ENCODE measurements at places on chromosomes 5 and 9. TPM values are rescaled to one million over a fixed set of nuclear protein-coding genes. Genes with fewer than 3 reads are reported as not detected.

DROSHA gene
- 92.0 TPM for total RNA-seq

UNC13B gene
- 102 TPM for total RNA-seq

DNA sequence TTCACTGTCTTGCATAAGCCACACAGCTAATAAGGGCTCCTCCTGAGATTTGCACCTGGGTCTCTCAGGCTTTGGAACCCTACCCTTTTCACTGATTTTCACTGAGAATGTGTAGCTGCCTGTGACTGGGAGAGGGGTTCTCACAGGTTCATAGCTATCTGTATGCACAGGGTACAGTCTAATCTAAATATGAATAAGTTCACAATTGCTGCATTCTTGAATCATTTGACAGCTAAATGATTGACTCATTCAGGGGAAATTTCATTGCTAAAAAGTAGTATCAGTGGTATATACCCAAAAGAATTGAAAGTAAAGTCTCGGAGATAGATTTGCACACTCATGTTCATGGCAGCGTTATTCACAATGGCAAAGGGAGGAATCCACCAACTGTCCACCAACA, 140.7 kb downstream of the BOD1 start:
- H3K27ac ChIP-seq = no peak overlapping the region
- no peaks in the 10 kb centered on the region for H3K4me1 ChIP-seq
- H3K36me3 ChIP-seq = no peaks in the 10 kb centered on the region
- H3K4me3 ChIP-seq = no peak overlapping the region

GRCh38 chr5:104080646-104081175, 518.1 kb upstream of the NUDT12 start:
- H3K27ac ChIP-seq = no peak overlapping the region
- H3K36me3 ChIP-seq = no peaks in the 10 kb centered on the region
- no peaks in the 10 kb centered on the region for H3K27me3 ChIP-seq

DNA sequence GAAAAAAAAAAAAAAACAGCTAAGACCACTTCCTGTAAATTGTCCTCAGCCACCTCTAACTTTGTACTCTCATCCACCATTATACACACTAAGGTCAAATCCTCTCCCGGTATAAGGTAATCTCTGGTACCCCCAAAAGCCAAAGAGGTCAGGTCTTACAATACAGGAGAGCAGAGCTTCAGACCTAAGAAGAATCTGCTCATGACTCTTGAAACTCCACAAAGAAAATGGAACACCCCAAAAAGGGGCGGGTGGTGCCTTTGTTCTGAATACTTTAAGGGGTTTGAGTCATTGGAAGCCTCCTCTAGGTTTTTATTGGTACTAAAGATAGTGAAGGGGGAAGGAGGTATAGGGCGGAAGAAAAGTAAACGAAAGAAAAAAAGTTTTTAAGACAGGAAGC, 69.8 kb downstream of the COL15A1 start:
- H3K27ac ChIP-seq = no peak overlapping the region
- H3K4me3 ChIP-seq = no peak overlapping the region
- H3K36me3 ChIP-seq = peaks cover 1% of the 10 kb centered on the region

DNA sequence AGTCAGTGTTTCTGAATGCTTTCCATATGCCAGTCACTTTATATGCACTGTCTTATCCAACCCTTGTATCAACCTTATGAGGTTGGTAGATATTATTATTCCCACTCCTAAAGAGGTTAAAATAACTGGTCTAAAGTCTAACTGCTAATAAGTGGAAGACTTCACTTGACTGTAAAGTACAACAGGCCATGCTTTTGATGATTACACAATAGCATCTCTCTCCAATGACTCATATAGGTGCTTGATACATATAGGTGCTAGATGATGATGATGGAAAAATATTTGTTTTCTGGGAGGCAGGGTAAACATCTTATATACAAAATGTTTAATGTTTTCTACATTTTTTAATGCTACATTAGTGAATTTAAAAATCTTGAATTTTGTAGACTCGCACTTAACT, 75.9 kb upstream of the NR3C1 start:
- no peak overlapping the region for H3K4me3 ChIP-seq
- H3K27me3 ChIP-seq = no peaks in the 10 kb centered on the region
- H3K4me1 ChIP-seq = no peaks in the 10 kb centered on the region

- peaks cover 35% of the 10 kb centered on the region for H3K4me1 ChIP-seq
- H3K27ac ChIP-seq = no peak overlapping the region
- peak; percentile 80 for DNase-seq
- no peaks in the 10 kb centered on the region for H3K27me3 ChIP-seq
- H3K4me3 ChIP-seq = no peak overlapping the region
Observed at GRCh38 chr9:70079417-70080037, 35.9 kb downstream of the MAMDC2 start.
